ENCODE measurements at places on chromosomes 12 and 14.

GRCh38 chr12:131684015-131684725 lies 26.7 kb upstream of the SFSWAP start:
- no peak for DNase-seq

- no peak for DNase-seq
Measured at GRCh38 chr14:105091517-105092170, 26.4 kb upstream of the GPR132 start.

DNA sequence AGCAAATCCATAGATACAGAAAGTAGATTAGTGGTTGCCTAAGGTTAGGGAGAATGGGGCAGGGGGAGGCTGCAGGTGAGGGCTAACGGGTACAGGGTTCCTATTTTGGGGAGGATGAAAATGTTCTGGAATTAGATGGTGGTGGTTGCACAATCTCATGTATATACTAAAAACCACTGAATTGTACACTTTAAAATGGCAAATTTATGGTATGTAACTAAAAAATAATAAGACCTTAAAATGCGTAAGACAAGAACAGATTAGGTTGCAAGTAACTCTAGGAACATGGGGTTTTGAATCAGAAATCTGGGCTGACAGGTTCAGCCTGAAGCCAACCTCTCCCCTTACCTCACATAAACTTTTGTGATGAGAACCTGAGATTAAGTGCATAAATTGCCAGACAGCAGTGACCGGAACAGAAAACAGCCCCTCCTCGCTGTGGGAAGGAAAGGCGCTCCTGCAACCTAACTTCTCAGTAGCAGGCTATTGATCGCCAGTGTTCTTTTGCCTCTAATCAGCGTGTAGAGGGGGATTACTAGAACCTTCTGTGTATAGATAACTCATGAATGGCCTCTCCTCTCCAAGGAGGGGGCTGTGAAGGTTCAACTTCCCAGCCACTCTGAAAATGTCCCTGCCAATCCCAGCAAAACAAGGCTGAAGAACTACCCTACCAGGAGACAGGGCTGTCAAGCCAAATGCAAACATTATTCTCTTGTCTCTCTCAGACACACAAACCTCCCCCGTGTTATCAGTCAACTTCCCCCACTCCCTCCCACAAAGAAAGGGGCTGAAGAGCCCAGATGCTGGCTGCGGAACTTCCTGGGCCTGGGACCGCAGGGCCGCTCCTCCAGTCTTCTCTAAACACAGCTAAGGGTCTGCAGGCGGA lies 1.9 kb downstream of the SSH1 start:
- no peak for DNase-seq

DNA sequence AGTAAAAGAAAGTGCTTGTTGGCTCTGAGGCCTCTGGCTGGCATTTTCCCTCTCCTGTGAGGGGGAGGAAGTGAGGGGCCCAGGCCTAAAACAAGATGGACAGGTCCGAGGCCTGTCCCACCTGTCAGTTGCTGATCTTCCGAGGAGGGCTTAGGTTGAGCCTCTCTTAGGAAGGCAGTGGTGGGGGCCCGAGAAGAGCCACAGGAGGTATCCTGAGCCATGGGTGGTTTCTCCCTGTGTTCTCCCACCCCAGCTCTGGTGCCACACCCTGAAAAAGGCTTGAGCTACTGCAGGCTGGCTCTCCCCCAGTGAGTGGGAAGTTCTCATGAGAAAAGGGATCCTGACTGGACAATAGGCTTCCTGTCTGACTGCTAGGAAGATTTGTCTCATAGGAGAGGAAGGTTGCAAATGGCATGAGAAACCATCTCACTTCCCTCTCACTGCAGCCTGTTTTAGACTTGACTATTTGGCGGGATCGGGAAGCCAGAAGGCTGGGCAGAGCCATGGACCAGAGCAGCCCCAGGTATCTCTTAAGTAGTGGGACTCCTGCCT lies 72.1 kb upstream of the SRSF5 start:
- no peak for DNase-seq

- DNase-seq, result no peak
Measured at GRCh38 chr12:4274396-4275015, 944 bp downstream of the CCND2 start.

GRCh38 chr12:58801986-58802385 lies 118.3 kb downstream of the LRIG3 start:
- DNase-seq, result no peak

GRCh38 chr12:99059824-99060511 lies 414.9 kb downstream of the APAF1 start:
- no peak for DNase-seq

DNA sequence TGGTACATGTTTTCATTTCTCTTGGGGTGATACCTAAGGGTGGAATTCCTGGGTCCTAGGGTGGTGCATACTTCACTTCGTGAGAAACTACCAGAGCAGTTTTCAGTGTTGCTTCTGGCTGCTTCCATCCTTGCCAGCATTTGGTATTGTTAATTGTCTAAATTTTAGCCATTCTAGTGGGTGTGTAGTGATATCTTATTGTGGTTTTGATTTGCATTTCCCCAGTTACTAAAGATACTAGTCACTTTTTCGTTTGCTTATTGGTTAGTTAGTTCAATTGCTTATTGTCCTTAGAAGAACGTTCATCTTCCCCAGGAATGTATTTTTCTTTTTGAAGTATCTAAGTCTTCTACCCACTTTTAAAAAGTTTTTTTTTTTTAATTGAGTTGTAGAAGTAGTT lies 80.2 kb downstream of the ERC1 start:
- DNase-seq, result no peak

DNA sequence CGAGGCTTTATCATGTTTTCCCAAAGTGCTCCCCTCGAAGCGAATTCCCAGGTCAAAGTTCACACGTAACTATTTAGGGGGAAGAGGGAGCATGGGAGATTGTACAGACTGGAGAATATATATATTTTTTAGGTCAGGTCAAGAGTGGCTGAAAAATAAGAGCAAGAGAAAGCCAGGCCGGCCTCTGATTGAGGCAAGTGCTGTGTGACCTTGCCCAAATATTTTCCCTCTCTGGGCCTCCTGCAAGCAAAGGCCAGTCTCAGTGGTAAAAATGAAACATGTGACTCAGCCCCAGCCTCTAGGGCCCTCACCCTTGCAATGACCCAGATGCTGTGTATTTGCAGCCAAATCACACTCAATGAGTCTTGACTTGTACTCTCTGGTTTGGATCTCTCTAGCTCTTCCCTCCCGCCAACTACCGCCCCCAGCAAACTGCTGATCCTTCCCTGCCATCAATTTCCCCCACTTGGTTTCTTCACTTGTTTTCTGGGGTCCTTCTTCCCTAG lies 34.1 kb downstream of the SMUG1 start:
- DNase-seq, result no peak

- no peak for DNase-seq
Measured at GRCh38 chr12:56141946-56142784, 10.2 kb upstream of the MYL6B start.

DNA sequence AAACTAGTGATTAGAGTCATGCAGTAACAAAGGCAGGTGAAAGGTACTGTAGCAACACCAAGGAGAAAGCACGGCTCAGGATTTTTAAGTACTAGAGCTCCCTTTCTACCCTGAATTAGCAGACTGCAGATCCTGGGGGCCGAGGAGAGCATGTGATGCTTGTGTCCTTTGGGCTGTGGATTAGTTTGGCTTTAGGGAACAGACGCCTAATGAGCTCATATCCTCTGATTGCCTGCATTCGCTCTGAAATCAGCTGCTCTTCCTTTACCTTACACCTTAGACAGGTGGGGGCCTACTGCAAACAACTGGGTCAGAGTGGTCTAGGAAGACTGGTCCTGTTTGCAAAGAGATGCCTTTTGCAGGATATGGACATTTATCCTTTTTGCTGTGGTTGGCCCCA lies 2.2 kb downstream of the PIP4K2C start:
- DNase-seq, result no peak

- DNase-seq, result no peak
Measured at GRCh38 chr14:104107611-104108569, 22.4 kb downstream of the ASPG start.

- no peak for DNase-seq
Measured at GRCh38 chr12:52455821-52456220, 3.9 kb upstream of the KRT6B start.

DNA sequence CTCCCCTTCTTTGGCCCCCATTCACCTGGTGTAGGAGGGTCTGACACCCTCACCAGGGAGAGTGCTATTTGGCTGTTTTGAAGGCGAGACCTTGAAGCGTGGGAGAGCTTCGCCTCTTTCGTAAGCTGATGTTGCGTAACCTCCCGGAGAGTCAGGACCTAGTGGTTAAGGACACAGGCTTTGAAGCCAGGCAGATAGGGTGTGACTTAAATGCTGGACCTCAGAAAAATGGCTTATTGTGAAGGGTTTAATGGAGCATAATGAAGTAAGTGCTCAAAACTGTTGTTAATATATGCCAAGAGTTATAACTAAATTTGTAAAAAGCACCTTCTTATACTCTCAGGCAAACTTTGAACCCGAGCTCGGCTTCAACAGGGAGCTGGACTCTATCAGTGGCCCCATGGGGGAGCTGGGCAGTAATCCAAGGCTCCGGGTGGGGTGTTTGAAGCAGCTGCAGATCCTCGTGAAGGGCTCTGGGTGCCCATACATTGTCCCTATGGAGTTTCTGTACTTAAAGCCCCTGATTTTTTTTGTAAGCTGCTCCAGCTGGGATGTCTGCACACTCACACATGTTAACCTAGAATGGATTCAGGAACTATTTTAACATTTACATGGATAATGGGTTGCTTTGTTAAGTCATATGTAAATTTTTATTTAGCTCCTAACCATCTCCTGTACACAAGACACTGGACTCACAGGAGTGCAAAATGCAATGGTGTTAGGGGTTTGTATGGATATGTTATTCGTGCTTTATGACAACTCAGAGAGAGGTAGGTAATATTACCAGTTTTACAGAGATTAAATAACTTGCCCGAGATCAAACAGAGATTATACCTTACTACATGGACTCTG lies 26.0 kb downstream of the PPFIBP1 start:
- no peak for DNase-seq

GRCh38 chr12:120955232-120955631 lies 23.1 kb upstream of the HNF1A start:
- no peak for DNase-seq

- DNase-seq, result no peak
Measured at GRCh38 chr14:100440207-100440631, 117.1 kb downstream of the SLC25A47 start.

- no peak for DNase-seq
Measured at GRCh38 chr14:22791301-22791700, 23.9 kb downstream of the SLC7A7 start.

DNA sequence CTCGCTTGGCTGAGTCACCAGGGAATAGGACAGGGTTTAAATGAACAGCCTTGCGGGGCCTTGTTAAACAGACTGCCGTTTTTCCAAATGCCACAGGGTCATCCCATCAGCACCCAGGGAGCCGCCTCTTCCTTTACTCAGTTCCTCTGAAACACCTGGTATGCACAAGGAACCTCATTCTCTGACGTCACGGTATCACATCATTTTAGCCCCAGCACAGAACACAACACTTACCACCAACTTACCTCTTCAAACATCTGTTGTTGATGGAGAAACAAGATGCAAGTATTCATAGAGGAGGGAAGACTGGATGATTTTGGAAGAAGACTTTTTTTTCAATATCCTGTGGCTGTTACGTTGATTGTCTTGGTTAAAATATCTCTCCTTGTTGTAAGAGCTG lies 535.3 kb upstream of the TMEM132C start:
- DNase-seq, result no peak

DNA sequence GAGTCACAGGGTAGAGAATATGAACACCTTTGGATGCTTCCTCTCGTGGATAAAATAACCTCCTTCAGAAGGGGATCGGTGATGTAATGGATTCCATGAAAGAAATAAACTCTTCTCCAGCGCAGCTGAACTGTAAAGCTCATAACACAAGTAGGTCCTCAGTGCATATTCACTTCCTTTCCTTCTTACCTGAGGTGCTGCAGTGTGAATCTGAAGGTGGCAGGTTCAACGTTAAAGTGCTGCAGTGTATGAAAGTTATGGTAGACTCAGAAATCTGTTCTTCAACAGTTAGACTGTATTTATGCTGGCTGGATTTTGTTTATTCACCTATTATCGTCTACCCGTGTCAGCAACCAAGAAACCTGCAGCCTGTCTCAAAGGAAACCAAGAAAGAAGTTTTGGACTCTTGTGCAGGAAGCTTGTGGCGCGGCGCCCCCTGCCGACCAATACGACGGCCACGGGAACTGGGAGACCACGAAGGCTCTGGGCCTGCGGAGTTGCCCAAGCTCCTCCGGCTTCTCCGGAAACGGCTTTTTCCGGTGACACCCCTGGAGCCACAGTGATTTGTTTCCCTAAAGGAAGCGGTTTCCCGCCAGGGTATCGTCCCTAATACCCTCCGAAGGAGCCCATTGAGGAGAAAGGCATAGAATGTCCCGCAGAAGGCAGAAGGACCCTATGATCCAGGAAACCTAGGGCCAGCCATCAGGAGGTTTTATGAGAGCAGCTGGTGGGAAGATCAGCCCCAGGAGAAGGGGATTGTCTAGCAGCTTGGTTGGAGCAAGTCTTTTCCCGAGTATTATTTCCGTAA lies 17.6 kb upstream of the RNASE3 start:
- peak; percentile 63 for DNase-seq

- DNase-seq, result no peak
Measured at GRCh38 chr12:98371419-98371818, 144.0 kb upstream of the TMPO start.

Data from activated T-helper 1 cell treated with anti-CD3 and anti-CD28 coated beads, Interleukin-2, amount 50 U/mL, for 16 hours (primary cell).